ENCODE measurements at places on chromosomes 13 and 19.
A peak's percentile ranks its signal among the peaks of the same experiment; 100 is the strongest.

DNA sequence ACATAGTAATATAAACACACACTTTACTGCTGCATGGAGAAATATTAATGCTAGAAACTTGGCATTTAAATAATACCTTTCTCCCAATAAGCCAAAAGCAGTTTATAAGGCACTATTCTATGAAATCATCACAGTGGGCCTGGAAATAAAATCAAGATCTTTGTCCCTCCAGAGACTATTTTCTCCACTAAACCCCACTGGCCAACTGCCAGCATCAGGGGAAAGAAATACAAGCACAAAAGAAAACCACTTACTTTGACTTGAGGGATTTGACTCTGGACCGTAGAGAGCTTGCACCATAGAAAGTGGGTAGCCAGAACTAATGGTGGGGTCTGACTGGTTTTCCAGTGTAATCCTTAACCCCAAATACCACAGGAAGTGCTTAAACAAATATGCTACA lies 71.9 kb downstream of the DCLK1 start:
- DNase-seq, result no peak

DNA sequence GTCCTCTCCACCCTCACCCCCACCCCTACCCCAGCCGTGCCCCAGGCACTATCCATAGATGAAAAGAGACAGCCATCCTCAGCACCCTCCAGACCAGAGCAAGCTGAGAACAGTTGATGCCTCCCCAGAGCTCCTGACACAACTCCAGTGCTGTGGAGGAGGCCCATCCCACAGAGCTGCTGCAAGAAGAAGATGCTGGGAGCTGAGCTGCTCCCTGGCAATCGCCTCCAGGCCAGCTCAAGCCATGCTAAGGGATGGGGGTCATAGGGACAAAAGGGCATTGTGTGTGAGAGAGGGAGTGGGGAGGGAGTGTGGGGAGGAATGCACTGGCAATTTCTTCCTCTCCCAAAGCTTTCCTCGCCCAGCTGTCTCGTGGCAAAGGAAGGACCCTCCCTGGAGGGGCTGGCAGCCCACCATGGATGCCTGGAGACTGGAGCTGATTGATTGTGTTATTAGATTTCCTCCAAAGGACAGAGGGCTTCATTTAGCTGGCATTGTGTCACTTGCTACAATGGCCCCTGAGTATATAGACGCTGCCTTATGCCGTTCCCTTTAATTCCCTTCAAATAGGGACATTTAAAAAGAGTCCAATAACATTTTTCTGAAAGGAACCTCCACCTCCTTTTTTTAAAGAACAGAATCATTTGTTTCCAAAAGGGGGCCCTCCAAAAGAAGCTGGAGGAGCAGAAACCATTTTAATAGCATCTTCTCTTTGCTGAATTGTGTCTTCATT lies 476.4 kb downstream of the FOXO1 start:
- DNase-seq, result no peak

- DNase-seq, result no peak
Measured at GRCh38 chr19:57558525-57558924, 1.1 kb downstream of the ZNF550 start.

DNA sequence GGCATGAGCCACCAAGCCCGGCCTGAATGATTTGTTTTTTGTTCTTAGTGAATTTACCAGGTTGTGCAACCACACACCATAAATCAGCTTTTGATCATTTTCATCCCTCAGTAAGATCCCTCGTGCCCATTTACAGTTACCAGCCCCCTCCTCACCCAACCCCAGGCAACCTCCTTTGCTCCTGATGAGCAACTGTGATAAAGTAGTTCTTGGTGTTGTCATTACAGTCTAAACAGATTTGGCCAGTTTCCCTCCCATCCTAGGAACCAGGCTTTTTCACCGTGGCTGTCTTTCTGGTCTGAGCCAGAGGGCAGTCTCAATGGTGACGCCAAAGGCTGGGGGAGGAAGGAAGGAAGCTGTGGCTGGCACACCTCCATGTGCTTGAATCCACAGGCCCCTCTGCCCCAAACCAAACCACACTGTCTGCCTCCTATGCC lies 61.2 kb upstream of the WDFY2 start:
- peak; percentile 71 for DNase-seq

DNA sequence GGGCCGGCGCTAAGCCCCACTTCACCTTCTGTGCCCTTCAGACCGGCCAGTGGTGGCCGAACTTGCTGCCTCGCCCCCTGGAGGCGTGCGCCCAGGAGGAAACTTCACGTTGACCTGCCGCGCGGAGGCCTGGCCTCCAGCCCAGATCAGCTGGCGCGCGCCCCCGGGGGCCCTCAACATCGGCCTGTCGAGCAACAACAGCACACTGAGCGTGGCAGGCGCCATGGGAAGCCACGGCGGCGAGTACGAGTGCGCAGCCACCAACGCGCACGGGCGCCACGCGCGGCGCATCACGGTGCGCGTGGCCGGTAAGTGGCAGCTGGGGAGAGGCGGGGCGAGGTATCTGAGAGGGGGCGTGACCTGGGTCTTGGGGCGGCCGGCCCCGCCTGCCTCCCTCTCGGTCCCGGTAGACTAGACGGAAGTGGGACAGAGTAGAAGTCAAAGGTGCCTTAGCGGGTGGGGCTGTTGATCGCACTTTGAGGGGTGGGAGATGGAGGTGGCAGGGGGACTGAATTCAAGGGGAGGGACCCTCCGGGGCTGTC lies 5.6 kb downstream of the ICAM5 start:
- no peak for DNase-seq

DNA sequence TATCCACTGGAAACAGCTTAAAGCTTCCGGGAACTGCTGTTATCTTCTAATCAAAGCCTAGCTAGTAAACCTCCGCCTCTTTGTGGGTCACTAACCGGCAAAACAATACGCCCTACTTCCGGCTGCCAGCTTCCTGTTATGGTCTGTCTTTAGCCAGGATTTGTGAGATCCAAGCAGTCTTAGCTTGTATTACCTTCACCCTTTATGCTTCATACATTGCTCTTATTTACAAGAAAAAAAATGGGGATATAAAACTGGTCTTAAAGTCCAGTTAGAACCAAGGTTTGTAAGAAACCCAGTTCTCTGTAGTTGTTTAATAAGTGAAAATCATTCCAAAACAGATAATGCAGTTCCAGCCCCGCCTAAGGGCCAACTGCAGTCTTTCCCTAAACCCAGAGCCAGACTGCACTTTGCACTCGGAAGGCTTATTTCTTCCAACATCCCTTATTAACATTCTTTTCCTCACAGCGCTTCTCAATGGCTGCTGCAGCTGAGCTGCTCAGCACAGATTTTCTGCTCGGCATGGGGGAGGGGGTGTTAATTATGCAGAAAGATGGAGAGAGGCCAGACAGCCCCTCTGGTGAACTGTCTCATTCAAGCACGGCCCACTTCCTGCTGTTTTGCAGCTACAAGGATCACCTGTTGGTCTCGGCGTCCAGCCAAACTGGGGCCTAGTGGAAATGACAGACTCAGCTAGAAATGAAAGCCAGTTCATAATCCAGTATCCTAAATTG lies 368.4 kb downstream of the KLF12 start:
- DNase-seq, result peak; percentile 59

DNA sequence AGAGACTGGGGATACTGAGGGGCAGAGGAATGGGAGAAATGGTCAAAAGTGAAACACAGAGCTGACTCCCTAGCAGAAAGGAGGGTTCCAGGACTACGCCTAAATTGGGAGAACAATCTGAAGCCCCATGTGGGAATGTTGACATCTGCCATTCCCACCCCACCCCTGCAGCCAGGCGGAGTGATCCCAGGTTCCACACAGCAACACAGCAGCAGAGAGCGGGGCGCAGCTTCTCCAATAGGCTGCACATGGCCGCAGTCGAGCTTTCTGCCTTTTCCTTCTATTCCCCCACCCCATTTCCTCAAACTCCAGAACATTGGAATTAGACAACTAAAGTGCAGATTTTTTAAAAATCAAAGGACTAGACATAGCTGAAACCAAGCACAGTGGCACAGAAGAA lies 104.7 kb downstream of the UBL3 start:
- no peak for DNase-seq

GRCh38 chr19:18264137-18264854 lies 10.0 kb downstream of the IQCN start:
- no peak for DNase-seq

DNA sequence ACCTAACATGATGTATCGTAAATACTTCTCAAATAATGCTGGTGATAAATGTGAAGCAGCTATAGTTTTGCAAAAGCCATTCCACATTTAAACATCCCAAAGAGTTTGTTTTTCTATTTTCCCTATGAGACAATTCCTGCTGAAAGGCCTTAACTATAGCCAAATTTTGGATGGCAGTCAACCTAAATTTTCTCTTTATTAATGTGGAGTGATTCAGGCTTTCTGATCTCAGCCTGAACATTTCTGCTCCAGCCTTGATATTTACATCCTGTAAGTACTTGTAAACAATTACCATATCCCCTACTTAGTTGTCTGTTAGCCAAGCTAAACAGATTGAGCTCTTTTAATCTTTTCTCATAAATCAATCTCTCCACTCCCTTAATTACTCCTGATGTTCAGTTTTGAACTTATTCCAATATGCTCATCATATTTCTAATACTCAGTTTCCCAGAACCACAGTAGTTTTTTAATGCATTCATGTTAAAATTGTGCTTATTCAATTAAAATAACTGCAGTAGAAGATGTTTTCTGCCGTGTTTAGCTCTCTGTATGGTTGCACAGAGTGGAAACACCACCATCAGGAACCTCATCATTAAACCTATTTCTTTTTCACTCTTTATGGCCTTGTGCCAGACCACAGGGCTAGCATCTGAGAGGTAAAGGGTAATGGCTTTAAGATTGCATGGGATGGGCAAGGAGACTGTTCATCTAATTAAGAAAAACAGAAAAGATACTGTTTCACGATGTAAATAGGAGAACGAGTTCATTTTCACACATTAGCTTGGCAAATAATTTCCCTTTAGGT lies 1235.2 kb upstream of the SLC10A2 start:
- no peak for DNase-seq

DNA sequence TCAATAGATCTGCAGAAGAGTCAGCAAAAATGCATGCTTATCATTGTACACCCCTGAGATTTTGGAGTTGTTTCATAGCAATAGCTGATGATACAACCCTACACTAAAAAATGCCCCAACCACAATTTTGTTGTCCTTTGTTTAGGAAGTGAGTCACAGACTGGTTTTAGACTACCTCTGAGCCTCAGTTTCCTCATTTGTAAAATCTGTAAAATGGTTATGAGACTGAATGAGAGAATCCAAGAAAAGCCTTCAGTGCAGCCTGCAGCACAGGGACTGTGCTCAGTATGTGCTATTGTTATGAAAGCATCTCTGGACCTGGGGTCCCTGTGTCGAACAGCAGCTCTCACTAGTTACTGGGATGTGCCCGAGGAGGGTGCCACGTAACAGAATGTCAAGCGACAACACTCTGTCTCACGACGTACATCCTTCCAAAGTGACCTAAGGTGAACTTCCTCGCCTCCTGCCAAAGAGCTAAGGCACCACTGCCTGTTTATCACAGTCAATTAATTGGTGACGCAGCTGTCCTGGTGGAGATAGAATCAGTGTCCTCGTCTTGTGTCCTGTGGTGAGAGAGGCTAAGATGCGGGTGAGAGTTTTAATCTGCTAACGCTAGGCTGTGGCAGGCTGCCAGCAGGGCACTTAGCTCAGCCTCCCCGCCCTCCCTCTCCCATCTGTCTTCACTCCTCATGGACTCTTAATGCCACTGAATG lies 18.1 kb downstream of the DHRS12 start:
- peak; percentile 33 for DNase-seq

GRCh38 chr19:30111021-30111855 lies 169.2 kb downstream of the URI1 start:
- DNase-seq, result peak; percentile 21

DNA sequence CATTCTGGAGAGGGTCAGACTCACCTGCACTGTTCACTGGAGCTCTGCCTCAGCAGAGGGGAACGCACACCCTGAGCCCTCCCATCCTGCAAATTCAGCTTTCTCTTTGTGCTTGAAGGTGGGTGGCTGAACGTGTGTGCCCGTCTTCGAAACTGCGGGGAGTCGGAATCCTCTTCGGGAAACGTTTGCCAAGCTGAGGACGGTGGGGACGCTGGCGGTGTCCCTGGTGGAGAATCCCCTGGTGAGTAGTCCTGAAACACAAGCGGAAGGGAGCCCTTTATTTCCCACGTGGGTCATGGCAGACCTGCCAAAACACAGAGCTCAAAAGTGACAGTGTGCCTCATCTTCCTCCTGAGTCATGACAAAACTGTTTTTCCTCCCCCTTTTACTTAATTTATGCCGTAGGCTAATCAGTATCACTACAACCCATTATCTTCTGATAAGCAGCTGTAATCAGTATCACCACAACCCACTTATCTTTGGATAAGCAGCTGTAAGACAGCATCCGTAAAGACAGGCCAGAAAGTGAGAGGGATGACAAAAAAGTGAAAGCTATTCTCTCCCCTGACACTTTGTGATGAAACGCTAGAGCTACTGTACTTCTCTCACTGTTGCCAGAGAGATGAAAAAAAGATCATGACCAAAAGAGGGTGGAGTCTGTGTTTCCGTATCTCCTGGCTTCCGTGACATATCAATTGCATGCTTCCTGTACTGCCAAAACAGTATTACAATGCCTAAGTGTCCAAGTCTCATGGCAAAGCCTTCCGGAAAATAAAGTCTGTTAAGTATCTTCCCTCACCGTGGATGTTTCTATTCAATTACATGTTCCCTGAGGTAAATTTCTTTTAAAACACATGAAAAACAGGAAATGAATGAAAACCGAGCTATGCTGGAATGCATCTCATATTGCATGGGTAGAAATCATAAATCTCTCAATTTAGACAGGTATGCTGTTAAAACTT lies 155.5 kb downstream of the TBC1D4 start:
- DNase-seq, result peak; percentile 23

- no peak for DNase-seq
Measured at GRCh38 chr13:98032168-98032567, 78.7 kb downstream of the IPO5 start.

- DNase-seq, result peak; percentile 59
Measured at GRCh38 chr19:55493052-55493644, 4.9 kb downstream of the SSC5D start.

- DNase-seq, result no peak
Measured at GRCh38 chr13:85419611-85420010, 379.6 kb downstream of the SLITRK6 start.

GRCh38 chr19:18761531-18762110 lies 29.5 kb downstream of the COMP start:
- no peak for DNase-seq

GRCh38 chr19:18514800-18515682 lies 6.8 kb downstream of the ELL start:
- DNase-seq, result peak; percentile 43

GRCh38 chr13:32044446-32044845 lies 12.9 kb downstream of the FRY start:
- DNase-seq, result no peak

- DNase-seq, result no peak
Measured at GRCh38 chr13:110105136-110105535, 201.8 kb downstream of the COL4A1 start.

- no peak for DNase-seq
Measured at GRCh38 chr19:8452446-8453123, 7.8 kb downstream of the HNRNPM start.

- DNase-seq, result no peak
Measured at GRCh38 chr13:23086968-23087623, 93.7 kb upstream of the SGCG start.

- no peak for DNase-seq
Measured at GRCh38 chr13:35648201-35648600, 171.7 kb upstream of the MAB21L1 start.
